ENCODE measurements at places on chromosomes 1 and 21.

DNA sequence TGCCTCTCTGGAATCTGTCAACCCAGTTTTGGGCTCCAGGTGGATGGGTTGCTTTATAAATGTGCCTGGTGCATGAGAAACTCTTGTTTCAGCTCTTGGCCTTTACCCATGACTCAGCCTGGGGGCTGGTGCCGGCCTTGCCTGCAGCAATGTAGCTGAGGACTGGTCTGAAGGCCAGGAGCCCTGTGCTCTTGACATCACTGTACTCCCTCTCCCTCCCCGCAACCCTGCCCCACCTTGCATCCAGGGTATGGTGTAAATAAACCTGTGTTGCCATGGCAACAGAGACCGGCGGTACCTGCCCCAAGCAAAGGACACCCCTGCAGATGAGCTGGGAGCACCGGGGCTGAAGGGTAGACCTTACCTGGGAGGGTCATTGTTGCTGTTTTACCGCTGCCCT is 13.3 kb downstream of the FAM151A start:
- DNase-seq = no peak

- no peak for DNase-seq
These were observed 837.6 kb upstream of the ADAMTS5 start for GRCh38 chr21:27804515-27804914.

- DNase-seq = no peak
These were observed 168.9 kb upstream of the HMCN1 start for GRCh38 chr1:185565302-185565701.

GRCh38 chr1:172429331-172430127 is 9.0 kb downstream of the C1orf105 start:
- DNase-seq = peak; percentile 26

All from activated gamma-delta T cell treated with Interleukin-2 at 50 U/mL for 16 hours (primary cell).